ENCODE measurements at places on chromosomes 16 and 17.

DNA sequence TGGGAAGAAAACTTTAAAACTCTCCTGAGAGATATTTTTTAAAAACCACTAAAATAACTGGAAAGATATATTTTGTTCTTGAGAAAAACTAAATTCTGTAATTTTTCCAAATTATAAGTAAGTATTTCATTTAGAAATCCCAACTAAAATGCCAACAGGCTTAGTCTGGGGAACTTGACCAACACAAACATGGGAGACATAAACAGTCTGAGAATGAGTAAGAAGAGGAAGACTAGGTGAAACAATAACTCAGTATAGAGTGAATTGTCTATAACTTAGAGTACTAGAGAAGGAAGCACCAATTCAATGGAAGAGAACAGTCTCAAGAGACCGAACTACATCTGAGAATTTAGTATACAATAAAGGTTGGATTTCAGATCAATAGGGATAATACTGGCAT is 2.9 kb downstream of the CMTM1 start:
- DNase-seq = no peak

- DNase-seq = no peak
These were observed 6.7 kb upstream of the B9D1 start for GRCh38 chr17:19369107-19369778.

GRCh38 chr17:27836651-27837050 is 36.3 kb upstream of the NOS2 start:
- no peak for DNase-seq

- peak; percentile 76 for DNase-seq
These were observed 2.6 kb downstream of the HOXB3 start for GRCh38 chr17:48587276-48588073.

- DNase-seq = no peak
These were observed 197.8 kb upstream of the CHMP6 start for GRCh38 chr17:80793851-80794267.

DNA sequence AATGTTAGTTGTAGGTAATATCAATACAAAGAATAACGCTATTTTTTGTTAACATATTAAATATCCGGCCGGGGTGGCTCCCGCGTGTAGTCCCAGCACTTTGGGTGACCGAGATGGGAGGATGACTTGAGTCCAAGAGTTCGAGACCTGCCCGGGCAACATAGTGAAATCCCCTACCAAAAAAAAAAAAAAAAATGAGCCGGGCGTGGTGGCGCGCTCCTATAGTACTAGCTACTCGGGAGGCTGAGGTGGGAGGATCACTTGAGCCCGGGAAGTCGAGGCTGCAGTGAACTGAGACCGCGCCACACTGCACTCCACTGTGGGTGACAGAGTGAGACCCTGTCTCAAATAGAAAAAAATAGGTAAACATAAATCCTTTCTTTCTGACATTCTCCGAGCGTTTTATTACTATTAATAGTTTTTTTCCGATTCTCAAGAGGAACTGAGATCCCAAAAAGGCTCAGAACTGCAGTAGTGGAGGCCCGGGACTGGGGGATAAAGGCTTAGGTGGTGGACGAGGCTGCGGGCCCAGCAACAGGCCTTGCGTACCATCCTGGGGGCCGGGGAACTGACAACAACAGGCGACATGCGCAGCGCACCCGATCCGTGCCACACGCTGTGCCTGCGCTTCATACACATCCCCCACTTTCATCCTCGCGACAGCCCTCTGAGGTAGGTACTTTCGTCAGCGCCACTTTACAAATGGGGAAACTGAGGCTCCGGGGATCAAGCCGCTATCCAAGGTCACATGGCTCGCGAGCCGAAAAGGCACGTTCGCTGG is 919 bp downstream of the N4BP1 start:
- DNase-seq = peak; percentile 17

- DNase-seq = no peak
These were observed 249.2 kb downstream of the HAPSTR1 start for GRCh38 chr16:9340526-9341256.

- DNase-seq = peak; percentile 52
These were observed 452.7 kb downstream of the WWOX start for GRCh38 chr16:78552106-78552675.

DNA sequence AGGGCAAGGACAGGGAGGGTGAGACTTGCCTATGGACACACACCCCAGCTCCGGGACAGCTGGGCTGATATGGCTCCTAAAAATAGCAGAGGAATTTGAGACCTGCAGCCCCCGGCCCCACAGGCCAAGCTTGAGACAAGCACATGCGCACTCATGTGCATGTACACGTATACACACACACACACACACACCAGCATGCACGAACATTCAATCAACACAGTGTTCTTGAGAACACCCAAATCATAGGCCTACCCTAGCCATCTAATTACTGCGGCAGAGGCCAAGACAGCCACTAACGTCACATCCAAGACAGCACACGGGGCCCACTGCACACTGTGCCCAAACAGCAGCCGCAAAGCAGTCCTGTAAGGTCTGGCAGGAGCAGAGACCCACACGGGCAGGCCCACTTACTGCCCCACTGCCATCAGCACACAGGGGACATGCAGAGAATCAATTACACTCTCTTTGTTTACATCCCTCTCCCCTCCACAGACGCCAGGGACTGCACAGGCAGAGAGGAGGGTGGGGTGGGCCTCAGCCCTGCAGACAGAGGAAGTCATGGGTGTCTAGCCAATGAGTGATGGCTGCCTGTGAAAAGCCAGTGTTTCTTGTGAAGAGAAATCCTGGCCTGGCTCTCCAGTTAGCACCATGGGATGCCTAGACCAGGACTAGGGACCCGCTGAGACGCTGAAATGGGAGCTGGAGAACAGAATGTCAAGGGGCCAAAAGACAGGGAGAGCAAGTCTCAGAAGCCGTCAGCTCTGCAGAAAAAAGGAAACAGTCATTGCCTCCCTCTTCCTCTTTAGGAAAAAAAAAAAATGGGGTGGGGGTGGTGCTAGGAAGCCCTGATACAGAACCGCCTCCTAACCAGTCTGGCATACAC is 39.3 kb downstream of the MYO18A start:
- DNase-seq = no peak

- DNase-seq = no peak
These were observed 622 bp downstream of the TOM1L2 start for GRCh38 chr17:17971431-17972125.

- no peak for DNase-seq
These were observed 108.8 kb downstream of the ARHGAP44 start for GRCh38 chr17:12898110-12898509.

DNA sequence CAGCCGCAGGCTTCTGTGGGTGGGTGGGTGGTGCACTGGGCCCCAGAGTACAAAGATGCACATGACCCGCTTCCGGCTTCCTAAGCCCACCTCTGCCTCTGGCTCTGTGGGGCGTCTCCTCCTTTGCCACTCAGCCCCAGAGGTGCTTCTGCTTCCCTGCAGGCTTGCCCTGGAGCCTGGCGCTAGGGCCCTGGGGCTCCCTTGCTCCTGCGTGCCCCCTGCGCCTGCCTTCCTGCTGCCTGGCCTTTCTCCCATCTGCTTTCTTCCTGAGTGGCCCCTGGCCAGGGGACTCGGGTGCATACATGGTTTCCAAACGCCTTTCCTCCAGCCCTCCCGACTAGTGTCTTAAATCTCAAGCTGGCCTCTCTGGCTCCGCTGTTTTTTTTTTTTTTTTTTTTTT is 3.4 kb downstream of the WWOX start:
- DNase-seq = no peak

GRCh38 chr16:24589997-24590396 is 50.6 kb downstream of the RBBP6 start:
- DNase-seq = no peak

GRCh38 chr16:29674188-29674587 is 4.8 kb upstream of the QPRT start:
- no peak for DNase-seq

GRCh38 chr17:37212179-37212578 is 163.6 kb upstream of the C17orf78 start:
- DNase-seq = no peak

- DNase-seq = no peak
These were observed 60.9 kb downstream of the MYO18A start for GRCh38 chr17:29119265-29119664.

DNA sequence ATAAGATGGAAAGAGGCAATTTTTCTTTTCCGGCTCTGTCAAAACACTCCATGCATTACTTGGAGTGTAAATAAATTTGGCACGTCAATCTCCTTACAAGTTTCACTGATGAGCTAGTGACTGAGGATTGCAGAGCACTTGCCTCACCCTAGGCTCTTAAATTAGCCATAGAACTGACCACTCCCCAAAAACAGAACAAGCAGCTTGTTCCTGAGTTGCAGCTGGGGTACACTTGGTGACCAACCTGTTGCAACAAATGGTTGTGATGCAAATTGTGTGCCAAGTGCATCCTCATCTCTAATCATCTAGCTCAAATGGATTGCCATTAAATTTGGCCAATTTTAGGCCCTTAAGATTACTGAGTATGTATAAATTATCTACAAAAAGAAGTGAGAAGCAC is 67.0 kb downstream of the CACNG1 start:
- no peak for DNase-seq
